ENCODE measurements at places on chromosomes 11 and 22.
A peak's percentile ranks its signal among the peaks of the same experiment; 100 is the strongest.

GRCh38 chr11:67468759-67469507 lies at the start of gene TMEM134:
TMEM134 (minus strand) TSS chr11:67469251; CDS start chr11:67469192, 59 bp downstream.
- DNase-seq, result peak; percentile 89

DNA sequence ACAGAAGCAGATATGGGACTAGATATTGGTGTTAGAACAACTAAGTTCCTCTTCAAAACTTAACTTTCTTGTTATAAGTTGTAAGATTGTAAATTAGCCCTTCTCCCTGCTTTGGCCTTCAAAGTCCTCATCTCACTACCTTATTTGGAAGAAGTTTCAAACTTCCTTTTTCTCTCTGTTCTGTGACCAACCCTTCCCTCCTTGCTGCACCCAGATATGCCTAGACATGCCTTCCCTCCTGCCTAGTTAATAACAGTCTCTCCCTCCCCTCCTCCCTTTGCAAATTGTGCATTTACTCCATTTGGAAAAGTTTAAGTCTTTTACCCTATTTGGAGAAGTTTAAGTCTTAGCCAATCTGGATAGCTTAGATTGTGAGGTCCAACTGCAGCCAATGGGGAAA lies 4.9 kb downstream of the OR52K2 start:
- DNase-seq, result no peak

DNA sequence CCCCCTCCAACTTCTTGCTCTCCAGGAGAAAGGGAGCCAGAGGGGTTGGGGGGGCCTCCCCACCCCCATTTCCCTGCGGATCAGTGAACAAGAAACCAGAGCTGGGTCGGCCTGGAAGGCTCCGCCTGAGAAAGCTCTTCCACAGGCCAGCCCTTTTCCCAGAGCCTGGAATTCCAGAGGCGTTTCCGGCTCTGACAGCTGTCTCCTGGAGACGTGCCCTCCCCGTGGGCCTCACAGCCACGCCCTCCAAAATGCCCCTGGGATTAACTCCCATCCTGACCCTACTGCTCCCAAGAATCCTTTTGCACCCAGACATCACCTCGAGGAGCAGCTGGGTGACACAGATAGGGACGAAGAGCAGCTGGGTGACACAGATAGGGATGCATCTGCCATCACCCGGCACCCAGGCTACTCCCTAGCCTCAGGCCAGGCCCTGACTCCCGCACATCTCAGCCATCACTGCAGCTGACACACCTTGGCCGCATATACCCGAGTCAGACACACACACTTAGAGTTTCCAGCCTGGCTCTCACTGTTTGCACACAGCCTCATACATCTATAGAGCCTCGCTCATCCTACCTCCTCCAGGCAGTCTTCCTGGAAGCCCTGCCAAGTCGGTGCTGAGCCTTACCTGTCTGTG lies 7.6 kb upstream of the CDC42EP1 start:
- DNase-seq, result no peak

GRCh38 chr11:10377183-10377582 lies 72.3 kb downstream of the ADM start:
- no peak for DNase-seq

DNA sequence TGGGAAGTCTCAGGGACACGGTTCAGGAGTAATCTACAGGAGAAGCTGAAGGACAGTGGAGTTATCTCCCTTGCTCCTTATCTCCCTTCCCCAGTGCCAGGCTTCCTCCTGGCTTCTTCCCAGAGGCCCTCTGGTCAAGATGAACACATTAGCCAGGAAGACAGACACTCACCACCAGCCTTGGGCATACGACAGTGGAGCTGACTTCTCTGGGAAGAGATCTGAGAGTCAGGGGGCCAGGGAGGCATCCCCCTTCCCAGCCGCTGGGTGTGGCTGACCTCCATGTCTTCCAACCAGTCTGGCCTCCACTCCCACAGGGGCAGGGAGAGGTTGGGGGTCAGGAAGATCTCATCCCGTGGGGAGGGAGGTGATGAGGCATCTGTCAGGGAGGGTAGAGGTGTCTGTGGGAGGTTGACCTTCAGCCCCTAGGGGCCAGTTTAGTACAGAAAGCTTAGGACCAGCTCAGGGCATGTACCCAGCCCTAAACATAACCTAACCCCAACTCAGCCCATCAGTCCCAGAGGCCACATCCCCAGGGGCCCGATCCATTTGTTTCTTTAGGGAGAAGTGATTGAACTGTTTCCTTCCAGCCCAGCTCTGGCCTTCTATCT lies 12.7 kb downstream of the ROBO4 start:
- no peak for DNase-seq

DNA sequence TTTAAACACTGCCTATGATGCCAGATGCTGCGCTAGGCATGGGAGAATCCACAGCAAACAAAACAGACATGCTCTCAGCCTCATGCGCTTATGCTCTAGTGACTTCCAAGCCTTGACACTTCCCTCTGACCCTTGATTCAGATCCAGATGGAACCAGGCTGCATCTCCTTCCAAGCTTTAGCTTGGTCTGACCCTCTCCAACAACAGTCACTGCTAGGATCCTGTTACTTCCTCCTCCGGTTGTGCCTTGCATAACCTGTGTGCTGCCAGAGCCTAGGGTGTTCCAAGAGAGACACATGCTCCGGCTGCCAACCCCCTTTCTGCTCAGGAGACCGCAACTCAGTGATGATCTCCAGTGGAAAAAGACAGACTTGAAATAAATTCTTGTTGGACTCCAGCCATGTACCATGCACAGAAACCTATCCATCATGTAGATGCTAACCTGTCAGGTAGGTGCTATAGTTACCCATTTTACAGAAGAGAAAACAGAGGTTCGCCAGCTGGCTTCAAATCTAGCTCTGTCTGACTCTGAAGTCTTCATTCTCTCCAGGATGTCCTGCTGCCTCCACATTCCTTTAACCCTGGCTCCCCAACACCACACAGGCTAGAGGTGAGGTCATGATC lies 136.3 kb upstream of the TEAD1 start:
- no peak for DNase-seq

Data from NCI-H1092 treated with DMSO at 0.1 percent for 48 hours (cell line).